Central memory CD8-positive, alpha-beta T cell (primary cell): ENCODE measurements at places on chromosomes 4 and X.

DNA sequence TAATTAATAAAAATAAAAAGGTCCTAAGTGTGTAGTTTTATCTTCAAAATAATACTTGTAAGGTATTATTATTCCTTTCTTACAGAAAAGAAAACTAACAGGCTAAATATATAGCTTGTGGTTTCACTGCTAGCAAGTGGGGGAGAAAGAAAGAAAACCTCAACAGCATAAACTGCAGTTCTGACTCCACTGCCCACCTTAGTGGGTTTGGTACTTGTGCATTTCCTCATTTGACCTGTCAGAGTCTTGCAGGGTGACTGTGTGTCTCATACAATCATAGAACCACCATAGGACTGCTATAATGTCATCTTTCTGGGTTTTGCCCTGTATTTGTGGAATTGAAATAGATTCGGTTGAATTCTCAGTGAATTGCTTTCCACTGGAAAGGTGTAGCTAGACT, 94.7 kb upstream of the PUDP start:
- H3K27me3 ChIP-seq: no peaks in the 10 kb centered on the region
- no peaks in the 10 kb centered on the region for H3K36me3 ChIP-seq
- no peak overlapping the region for H3K4me3 ChIP-seq
- DNase-seq: no peak
- H3K4me1 ChIP-seq: no peaks in the 10 kb centered on the region

GRCh38 chr4:110088670-110089069, 109.7 kb downstream of the ELOVL6 start:
- no peak for DNase-seq
- peaks cover 23% of the 10 kb centered on the region for H3K4me1 ChIP-seq
- H3K4me3 ChIP-seq: no peak overlapping the region

- H3K27ac ChIP-seq: no peak overlapping the region
- no peak for DNase-seq
- no peaks in the 10 kb centered on the region for H3K27me3 ChIP-seq
- H3K36me3 ChIP-seq: no peaks in the 10 kb centered on the region
- H3K4me3 ChIP-seq: no peak overlapping the region
- H3K4me1 ChIP-seq: no peaks in the 10 kb centered on the region
These were observed 702.4 kb upstream of the EPHA5 start for GRCh38 chr4:66372706-66373105.

GRCh38 chrX:113058634-113059033, 218.0 kb upstream of the AMOT start:
- no peaks in the 10 kb centered on the region for H3K4me1 ChIP-seq
- no peak overlapping the region for H3K4me3 ChIP-seq
- no peaks in the 10 kb centered on the region for H3K36me3 ChIP-seq
- no peak overlapping the region for H3K27ac ChIP-seq
- no peaks in the 10 kb centered on the region for H3K27me3 ChIP-seq

DNA sequence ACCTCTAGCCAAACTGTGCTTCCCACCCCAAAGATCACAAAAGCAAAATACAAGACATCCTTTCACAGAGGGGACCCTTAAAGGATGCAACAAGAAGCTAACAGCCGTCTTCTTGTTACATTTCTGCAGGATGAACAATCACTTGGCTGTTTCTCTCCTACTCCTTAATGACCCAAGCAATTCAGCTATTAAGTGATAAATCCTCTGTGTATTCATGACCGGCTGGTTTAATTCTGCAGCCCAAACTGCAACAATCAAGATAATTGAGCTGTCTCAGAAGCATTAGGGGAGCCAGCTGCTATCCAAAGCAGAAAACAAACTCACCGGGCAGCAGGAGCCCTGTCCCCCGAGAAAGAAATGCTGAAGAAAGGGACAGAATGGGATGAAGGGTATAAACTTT, 85.9 kb upstream of the ACSL4 start:
- H3K4me3 ChIP-seq: no peak overlapping the region
- H3K36me3 ChIP-seq: no peaks in the 10 kb centered on the region
- peaks cover 19% of the 10 kb centered on the region for H3K27me3 ChIP-seq
- no peak for DNase-seq
- no peak overlapping the region for H3K27ac ChIP-seq
- H3K4me1 ChIP-seq: no peaks in the 10 kb centered on the region

DNA sequence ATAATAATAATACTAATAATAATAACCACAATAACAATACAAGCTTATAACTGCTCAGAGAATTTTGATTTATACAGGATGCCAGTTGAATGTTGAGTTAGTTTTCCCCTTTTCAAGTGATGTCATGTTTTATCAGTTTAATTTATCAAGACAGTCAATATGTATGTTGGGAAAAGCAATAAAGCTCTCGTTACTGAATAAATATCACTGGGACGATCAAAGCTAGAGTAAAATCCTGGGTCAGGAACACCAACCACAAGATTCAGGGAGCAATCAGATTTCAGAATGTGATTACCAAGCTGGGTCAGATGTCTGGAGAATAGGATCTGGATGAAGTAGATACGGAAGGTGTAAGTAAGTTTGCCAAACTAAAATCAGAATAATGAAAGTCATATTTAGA, 179.6 kb downstream of the GRID2 start:
- DNase-seq: no peak
- no peak overlapping the region for H3K27ac ChIP-seq
- H3K36me3 ChIP-seq: no peaks in the 10 kb centered on the region

GRCh38 chr4:84639145-84639544, 56.2 kb downstream of the CDS1 start:
- DNase-seq: no peak
- H3K4me1 ChIP-seq: no peaks in the 10 kb centered on the region
- no peaks in the 10 kb centered on the region for H3K36me3 ChIP-seq
- H3K27me3 ChIP-seq: no peaks in the 10 kb centered on the region
- H3K4me3 ChIP-seq: no peak overlapping the region
- H3K27ac ChIP-seq: no peak overlapping the region

GRCh38 chr4:164659765-164660164, 94.2 kb upstream of the SMIM31 start:
- no peak for DNase-seq
- H3K36me3 ChIP-seq: peaks cover 1% of the 10 kb centered on the region
- H3K27me3 ChIP-seq: no peaks in the 10 kb centered on the region
- no peaks in the 10 kb centered on the region for H3K4me1 ChIP-seq
- H3K4me3 ChIP-seq: no peak overlapping the region
- H3K27ac ChIP-seq: no peak overlapping the region

DNA sequence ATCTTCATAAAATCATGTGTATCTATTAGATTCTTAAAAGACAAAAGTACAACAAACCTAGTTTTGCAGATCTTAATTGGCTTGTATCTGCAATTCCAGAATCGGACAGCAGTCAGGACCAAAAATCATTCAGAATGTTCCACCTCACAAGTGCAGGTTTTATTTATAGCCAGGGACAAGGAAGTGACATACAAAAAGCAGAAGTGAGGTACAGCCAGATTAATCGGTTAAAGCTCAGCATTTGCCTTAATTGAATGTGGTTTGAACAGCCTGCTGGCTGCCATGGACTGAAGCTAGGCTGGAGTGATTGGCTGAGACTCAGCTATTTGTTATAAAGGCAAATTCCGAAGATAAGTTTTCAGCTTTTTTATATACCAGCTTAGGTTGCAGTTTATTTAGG, 932.6 kb downstream of the C4orf33 start:
- no peak overlapping the region for H3K4me3 ChIP-seq
- no peaks in the 10 kb centered on the region for H3K27me3 ChIP-seq

- H3K27me3 ChIP-seq: no peaks in the 10 kb centered on the region
- no peak for DNase-seq
- H3K4me3 ChIP-seq: no peak overlapping the region
- H3K4me1 ChIP-seq: no peaks in the 10 kb centered on the region
- H3K27ac ChIP-seq: no peak overlapping the region
- no peaks in the 10 kb centered on the region for H3K36me3 ChIP-seq
These were observed 130.2 kb downstream of the CHRDL1 start for GRCh38 chrX:110665223-110666002.

DNA sequence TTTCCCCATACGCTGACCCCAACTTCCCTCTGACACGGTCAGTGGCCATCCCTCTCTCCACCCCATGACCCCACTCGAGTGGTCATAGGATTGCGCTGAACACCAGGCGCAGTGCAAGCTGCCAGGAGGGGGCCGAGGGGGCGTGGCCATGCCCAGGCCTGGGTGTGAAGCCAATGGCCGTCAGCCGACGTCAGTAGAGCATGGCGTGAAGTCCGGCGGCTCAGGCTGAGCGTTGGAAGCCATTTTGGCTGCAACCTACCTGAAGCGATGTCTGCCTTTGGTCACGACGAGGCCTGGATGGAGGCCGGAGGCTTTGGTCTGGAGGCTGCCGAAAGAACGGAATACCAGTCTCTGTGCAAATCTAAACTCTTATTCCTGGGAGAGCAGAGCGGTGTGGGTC, at the start of gene RAB41:
Gene RAB41 (plus strand): TSS at position 222 of the 400 bp plus-strand sequence. CDS start 46 bp downstream, at position 268.
- no peaks in the 10 kb centered on the region for H3K27me3 ChIP-seq
- no peak for DNase-seq
- no peak within 1 kb of the TSS for H3K27ac ChIP-seq
- H3K36me3 ChIP-seq: peaks cover 7% of the 10 kb centered on the region
- no peak within 1 kb of the TSS for H3K4me3 ChIP-seq

DNA sequence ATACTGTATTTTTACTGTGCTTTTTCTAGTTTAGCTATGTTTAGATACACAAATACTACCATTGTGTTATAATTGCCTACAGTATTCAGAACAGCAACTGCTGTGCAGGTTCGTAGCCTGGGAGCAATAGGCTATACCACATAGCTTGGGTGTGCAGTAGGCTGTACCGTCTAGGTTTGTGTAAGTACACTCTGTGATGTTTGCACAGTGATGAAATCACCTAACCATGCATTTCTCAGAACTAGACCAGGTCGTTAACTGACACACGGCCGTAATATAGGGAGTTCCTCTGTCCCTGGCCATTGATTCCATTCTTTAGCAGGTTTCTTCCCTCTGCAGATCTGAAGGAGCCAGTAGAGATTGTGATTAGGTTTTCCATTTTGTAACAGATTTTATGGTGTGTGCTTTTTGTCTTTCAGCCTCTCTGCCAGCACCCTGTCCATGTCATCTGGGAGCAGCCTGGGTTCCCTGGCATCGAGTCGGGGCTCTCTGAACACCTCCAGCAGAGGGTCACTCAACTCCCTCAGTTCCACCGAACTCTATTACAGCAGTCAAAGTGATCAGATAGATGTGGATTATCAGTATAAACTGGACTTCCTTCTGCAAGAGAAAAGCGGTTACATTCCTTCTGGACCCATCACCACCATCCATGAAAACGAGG, 59.5 kb downstream of the CLDN22 start:
- no peak overlapping the region for H3K4me3 ChIP-seq
- H3K27ac ChIP-seq: no peak overlapping the region
- DNase-seq: no peak
- H3K36me3 ChIP-seq: no peaks in the 10 kb centered on the region

GRCh38 chr4:31307029-31307428, 586.9 kb downstream of the PCDH7 start:
- H3K36me3 ChIP-seq: no peaks in the 10 kb centered on the region
- DNase-seq: no peak
- no peaks in the 10 kb centered on the region for H3K4me1 ChIP-seq

- no peak for DNase-seq
- no peak overlapping the region for H3K4me3 ChIP-seq
- peaks cover 18% of the 10 kb centered on the region for H3K27me3 ChIP-seq
- no peaks in the 10 kb centered on the region for H3K4me1 ChIP-seq
- H3K27ac ChIP-seq: no peak overlapping the region
These were observed 8.7 kb downstream of the FABP2 start for GRCh38 chr4:119313237-119313636.

- H3K4me1 ChIP-seq: no peaks in the 10 kb centered on the region
- H3K36me3 ChIP-seq: peaks cover 2% of the 10 kb centered on the region
- H3K27ac ChIP-seq: no peak overlapping the region
- H3K27me3 ChIP-seq: peaks cover 7% of the 10 kb centered on the region
- DNase-seq: no peak
These were observed 6.8 kb upstream of the ABLIM2 start for GRCh38 chr4:8165374-8165896.

- no peaks in the 10 kb centered on the region for H3K27me3 ChIP-seq
- no peak overlapping the region for H3K27ac ChIP-seq
- H3K4me3 ChIP-seq: no peak overlapping the region
These were observed 89.9 kb upstream of the TLR2 start for GRCh38 chr4:153594210-153594609.

DNA sequence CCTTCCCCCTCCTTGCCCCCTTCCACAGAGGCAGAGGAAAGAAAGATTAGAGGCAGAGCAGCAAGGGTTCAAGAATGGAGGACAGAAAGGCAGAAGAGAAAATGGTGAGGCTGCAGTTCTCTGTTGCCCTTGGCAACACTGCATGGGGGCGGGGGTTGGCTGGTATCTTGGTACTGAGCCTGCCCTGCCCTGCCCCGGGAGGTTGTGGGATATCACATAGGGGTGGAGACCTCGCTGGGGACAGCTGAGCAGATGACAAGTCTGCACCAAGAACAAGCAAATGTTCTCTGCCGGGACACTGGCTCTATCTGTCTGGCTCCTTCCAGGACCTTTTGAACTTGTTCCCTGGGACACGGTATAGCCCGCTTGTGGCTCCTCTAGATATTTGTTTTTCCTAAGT, 39.8 kb downstream of the NHS start:
- H3K4me3 ChIP-seq: no peak overlapping the region
- no peaks in the 10 kb centered on the region for H3K36me3 ChIP-seq
- no peak for DNase-seq
- no peaks in the 10 kb centered on the region for H3K4me1 ChIP-seq
- no peaks in the 10 kb centered on the region for H3K27me3 ChIP-seq
- H3K27ac ChIP-seq: no peak overlapping the region

GRCh38 chr4:187618701-187619281, 376.8 kb upstream of the ZFP42 start:
- no peak for DNase-seq
- no peaks in the 10 kb centered on the region for H3K4me1 ChIP-seq
- peaks cover 1% of the 10 kb centered on the region for H3K36me3 ChIP-seq
- no peaks in the 10 kb centered on the region for H3K27me3 ChIP-seq

DNA sequence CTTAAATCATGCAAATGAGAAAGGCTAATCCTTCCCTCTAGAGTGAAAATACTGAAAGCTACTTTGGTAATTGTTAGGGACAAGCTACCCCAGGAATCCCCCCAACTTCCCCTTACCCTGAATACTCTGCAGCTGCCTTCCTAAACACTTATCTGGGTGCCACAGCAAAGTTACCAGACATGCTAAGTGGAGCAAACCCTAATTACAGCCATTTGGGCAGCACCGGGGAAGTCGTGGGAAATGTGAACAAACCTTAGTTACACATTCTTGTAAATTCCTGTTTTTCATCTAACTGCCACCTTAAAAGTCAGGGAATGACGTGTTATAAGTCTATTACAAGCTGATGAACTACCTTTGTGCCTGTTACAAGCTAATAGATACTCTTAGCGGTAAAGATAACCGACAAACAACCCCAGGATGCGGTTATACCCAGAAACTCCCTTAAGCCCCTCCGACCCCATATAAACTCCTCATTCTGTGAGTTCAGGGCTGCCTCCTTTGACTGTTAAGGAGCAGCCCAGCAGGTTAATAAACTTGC, 66.0 kb upstream of the PLAC8 start:
- peaks cover 2% of the 10 kb centered on the region for H3K4me1 ChIP-seq
- H3K4me3 ChIP-seq: no peak overlapping the region
- peaks cover 2% of the 10 kb centered on the region for H3K36me3 ChIP-seq
- H3K27ac ChIP-seq: no peak overlapping the region
- no peak for DNase-seq

DNA sequence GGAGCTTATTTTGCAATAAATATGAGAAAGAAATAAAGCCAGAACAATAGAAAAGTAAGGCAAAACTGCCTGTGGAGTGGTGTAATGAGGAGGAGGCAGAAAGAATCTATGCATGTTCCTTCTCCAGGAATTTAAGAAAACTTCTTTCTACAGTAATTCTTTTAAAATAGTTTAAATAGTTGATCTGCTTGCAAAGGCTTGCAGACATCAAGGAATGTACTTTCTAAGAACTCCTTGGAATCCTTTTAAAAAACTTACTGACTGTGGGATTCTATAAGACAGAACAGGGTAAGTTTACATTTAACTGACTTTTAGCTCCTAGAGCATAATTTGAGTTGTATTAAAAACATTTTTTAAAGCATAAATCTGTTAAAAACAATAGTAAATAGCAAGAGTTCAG, 63.2 kb upstream of the ALB start:
- peaks cover 32% of the 10 kb centered on the region for H3K27me3 ChIP-seq
- no peak overlapping the region for H3K27ac ChIP-seq
- no peaks in the 10 kb centered on the region for H3K4me1 ChIP-seq
